NCI-H460 (cell line): ENCODE measurements at places on chromosomes 16 and 17.

DNA sequence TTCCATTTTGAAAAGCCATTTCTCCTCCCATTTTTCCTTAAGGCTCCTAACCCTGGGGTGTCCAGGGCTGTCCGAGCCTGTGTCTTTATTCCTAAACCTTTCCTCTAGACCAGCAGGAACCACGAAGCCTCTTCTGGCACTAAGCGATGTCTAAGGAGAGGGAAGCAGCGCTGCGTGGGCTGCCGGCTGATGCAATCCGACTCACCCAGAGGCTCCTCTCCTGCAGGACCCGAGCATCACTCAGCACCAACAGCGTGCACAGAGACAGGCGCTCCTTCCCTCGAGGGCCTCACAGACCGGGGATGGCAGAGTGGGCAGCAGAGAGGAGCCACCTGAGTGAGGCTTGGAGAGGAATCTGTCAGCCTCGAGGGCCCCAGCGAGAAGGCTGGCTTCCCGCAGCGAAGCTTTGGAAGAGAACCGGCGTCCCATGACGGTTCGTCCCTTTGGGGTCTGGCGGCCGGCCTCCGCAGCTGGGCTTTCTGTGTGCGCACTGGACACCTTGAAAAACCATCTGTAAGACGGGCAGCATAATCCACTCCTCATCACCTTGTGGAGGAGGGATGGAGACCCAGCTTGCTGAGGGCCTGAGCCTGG, 174.3 kb downstream of the FOXL1 start:
- DNase-seq, result no peak

DNA sequence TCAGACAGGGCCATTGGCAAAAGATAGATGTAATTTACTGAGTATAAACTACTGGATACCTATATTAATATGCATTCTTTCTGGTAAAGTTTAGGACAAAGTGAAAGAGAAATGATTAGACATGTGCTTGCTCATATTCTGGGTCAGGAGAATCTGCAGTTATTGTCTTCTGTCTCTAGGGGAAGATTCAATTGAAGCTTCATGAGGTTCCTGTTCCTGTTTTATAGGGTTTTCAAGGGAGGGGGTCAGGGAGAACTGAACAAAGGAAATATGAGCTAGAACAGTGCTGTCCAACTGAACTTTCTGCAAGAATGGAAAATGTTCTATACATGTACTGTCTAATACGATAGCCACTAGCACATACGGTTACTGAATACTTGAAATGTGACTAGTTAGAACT, 59.3 kb upstream of the CORO6 start:
- DNase-seq, result no peak

- no peak for DNase-seq
These were observed 47.7 kb downstream of the SYT17 start for GRCh38 chr16:19215705-19216104.

DNA sequence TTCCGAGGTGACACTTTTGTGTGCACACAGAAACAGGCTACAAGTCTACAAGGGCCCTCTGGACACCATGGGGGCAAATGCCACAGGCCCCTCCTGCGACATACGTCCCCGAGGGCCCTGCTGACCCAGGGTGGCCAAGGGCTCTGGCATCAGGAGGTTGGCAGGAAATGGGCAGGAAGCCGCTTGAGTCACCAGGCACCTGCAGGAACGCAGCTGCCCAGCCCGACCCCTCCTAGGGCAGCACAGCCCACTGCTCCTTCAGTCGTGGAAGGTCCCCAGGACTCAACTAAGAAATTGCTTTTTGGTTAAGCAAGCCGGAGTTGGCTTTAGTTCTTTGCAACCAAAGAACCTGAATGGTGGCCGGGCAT, 8.1 kb downstream of the CORO7 start:
- no peak for DNase-seq

DNA sequence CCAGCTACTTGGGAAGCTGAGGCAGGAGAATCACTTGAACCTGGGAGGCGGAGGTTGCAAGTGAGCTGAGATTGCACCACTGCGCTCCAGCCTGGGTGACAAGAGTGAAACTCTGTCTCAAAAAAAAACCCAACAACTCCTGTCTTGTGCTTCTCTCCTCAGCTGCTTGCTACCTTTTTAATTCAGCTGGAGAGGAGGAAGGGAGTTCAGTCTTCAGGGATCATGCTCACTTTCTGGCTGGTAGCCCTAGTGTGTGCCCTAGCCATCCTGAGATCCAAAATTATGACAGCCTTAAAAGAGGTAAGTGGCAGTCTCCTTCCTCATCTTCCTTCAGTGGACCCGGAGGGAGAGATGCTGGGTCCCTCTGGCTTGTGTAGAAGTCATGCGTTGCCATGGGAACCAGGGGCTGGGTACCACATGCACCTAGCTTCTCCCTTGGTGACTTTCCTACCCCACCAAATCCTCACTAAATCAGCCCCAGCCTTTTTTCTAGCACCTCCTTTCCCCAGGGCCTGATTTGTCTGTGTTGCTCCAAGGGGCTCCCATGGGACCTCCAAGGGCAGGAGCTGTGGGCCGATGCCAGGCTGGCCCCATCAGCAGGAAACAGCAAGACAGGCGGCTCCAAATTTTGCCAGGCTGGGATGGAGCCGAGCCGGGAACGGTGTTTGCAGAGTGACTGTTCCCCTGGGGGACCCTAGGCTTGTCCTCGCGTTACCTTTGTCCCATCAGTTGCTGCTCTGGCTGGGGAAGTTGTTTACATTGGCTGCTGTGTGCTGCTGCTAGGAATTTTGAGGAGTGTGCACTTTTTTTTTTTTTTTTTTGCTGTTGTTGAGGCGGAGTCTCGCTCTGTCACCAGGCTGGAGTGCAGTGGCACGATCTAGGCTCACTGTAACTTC, 65.2 kb downstream of the ABCC1 start:
- DNase-seq, result no peak

DNA sequence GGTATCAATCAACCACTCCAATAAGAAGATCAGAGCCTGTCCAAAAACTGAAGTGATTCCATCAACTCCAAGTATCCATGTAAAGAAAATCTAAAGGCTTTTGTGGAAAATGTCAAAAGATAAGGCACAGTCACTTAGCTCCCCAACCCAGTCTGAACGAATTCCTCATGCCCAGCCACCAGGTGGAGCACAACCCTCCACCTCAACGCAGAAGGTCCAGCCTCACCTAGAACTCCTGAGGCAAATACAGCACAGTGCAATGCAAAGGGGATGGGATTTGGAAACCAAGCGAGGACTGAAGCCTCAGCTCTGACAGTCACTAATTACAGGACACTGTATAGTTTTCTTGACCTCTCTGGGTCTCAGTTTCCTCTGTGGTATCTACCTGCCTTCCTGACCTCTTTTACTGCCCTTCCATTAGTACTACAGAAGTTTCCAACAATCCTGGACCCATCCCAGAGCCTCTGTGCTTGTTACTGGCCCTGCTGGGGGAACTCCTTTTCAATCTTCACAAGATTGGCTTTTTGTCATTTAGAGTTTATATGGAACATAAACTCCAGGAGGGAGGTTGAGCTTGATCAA, 2.0 kb downstream of the NCBP3 start:
- DNase-seq, result peak; percentile 38
